ENCODE measurements at places on chromosomes 12 and 14. TPM values are rescaled to one million over a fixed set of nuclear protein-coding genes. Genes with fewer than 3 reads are reported as not detected.

DNA sequence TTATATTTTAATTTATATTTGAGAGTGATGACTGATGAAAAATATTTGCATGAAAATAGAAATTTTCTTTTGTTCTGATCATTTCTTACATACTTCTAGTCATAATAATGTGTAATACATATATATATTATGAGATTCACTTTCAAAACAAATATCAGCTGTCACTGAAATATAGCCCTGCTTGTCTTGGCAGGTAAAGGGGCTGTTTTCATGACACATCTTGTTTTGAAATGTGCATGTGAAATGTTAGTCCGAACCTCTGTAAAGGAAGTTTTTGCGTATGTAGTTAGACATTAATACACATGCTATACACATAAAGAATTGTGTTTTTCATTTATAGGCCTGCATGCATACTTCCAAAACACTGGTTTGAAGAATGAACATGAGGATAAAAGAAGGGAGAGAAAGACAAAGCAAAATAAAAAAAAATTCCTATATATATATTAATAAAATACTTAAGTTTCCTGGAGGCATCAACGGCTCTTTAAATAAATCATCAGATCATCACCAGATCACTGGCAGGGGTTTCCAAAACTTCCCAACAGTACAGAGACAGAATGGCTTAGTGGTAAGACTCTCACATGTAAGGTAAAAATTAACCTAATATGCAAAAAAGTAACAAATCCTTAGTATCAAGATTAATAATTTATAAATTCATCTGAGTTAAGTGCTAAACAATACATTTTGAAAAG is 60.1 kb downstream of the SEL1L start:
- no peak for DNase-seq

C3AR1 gene
- 1.8 TPM for total RNA-seq

GLIPR1 gene
- total RNA-seq, result 7.4 TPM

DNA sequence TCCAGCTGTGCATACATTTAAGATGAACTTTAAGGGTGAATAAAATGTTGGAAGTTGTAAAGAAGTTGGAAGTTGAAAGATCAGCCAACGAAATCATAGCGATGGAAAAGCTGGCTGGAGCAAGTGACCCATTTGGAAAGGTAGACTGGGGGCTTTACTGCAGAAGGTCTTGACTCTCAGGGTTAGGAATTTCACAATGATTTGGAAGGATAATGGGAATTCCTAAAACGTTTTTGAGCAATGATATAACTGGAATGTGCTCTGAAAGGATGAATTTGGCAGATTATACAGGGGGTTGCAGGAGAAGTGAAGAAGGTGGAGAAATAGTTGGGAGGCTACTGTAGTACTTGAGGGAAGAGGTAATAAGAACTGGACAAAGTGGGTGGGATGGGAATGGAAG is 27.4 kb downstream of the EMP1 start:
- DNase-seq, result no peak

- DNase-seq, result no peak
Measured at GRCh38 chr12:14238221-14238792, 127.2 kb upstream of the ATF7IP start.

DNA sequence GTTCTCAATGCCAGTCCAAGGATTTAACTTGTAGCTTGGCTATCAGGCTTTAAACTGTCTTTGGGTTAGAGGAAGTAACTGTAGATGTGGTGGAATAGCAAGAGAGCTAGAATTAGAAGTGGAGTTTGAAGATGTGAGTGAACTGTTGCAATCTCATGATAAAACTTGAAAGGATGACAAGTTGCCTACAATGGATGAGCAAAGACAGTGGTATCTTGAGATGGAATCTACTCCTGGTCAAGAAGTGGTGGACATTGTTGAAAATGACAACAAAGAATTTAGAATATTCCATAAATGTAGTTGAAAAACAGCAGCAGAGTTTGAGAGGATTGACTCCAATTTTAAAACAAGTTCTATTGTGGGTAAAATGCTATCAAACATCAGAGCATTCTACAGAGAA is 199.0 kb downstream of the DUSP6 start:
- no peak for DNase-seq

DNA sequence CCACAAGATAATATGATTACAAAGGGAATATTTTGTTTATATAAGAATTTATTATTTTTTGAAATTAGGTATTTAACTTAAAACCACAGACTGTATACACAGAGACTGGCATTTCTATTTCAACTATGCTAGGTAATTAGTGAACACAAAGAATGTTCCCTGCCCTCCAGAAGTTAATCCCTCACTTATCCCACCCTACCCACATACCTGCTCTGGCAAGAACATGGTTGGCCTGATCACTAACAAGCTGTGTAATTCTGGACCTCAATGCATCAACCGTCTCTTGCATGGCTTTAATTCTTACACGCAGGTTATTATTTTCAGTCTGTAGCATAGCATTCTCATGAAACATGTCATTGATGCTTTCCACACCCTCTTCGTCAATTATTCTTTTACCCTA is 85.9 kb downstream of the KIF21A start:
- no peak for DNase-seq

All from heart left ventricle (tissue), 16 donors.